Endothelial cell (in vitro differentiated cells): ENCODE measurements at places on chromosomes 1 and 21.

DNA sequence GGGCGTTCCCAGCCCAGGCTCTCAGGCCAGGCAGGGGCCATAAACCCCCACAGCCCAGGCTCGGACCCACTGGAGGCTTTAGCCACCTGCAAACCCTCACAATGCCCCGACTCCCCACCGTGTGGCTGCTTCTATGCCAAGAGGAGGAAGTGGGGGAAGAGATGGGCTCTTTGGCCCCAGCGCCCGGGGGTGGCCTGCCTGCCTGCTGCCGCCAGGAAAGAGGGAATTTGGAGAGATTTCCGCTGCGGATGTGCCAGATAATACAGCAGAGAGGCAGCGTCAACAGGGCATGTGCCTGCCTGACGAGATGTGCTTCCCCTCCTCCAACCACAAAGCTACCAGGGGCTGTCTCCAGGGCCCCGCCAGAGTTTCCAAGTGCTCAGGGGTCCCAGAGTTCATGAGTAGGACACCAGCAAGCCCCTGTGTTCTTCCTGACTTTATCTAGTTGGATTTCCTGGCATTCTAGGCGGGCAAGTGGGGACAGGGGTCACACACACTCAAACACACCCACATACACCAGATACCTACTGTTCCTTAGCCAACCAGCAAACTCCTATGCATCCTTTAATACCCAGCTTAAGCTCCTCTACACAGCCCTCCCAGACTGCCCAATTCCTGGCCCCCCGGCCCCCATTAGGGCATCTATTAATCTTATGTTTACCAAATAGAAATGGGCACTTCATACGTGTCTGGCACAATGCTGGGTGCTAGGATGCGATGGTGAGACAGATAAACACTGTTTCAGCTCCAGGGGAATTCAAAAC lies 14.1 kb downstream of the EPHA2 start:
- DNase-seq, result no peak

- DNase-seq, result no peak
These were observed 15.9 kb downstream of the SLC1A7 start for GRCh38 chr1:53126495-53126894.

GRCh38 chr1:201025571-201026002 lies 2.1 kb upstream of the KIF21B start:
- peak; percentile 53 for DNase-seq

- DNase-seq, result no peak
These were observed 2.3 kb downstream of the CD53 start for GRCh38 chr1:110875216-110875731.

DNA sequence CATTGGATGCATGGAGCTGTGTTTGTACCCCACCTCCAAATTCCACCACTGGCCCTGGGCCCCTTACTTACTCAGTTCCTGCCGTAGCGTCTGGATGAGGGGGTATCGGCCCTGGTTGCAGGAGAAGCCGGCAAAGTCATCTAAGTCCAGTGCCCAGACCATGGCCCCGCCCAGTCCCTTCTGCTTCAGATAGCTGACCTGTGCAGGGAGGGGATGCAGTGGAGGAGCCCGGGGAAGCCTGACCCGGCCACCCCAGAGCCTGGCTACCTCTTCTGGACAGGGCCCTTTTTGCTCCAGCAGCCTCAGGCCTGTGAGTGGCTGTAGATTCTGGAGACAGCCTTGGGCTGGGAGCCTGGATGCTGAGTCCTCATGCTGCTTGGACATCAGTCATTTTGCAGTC lies 11.8 kb downstream of the CHIT1 start:
- no peak for DNase-seq

GRCh38 chr1:218200979-218201378 lies 84.1 kb upstream of the RRP15 start:
- no peak for DNase-seq

GRCh38 chr21:35528116-35529042 lies 479.3 kb upstream of the RUNX1 start:
- no peak for DNase-seq

GRCh38 chr1:192550922-192551534 lies 24.5 kb upstream of the RGS1 start:
- DNase-seq, result no peak

DNA sequence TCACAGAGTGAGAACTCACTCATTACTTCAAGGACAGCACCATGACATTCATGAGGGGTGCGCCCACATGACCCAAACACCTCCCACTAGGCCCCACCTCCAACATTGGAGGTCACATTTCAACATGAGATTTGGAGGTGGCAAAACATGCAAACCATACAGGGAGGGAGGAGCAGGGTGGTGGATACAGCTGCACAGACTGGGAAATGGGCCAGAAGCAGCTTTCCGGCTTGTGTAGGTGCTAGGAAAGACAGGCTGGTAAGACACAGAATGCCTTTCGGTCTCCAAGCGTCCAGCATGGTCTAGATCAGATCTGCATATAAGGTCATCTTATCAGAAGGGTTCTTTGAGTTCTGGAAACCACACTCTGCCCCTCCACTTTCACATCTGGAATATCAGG lies 35.1 kb upstream of the TINAGL1 start:
- no peak for DNase-seq

- DNase-seq, result no peak
These were observed 27.2 kb upstream of the ENO1 start for GRCh38 chr1:8905582-8906191.

DNA sequence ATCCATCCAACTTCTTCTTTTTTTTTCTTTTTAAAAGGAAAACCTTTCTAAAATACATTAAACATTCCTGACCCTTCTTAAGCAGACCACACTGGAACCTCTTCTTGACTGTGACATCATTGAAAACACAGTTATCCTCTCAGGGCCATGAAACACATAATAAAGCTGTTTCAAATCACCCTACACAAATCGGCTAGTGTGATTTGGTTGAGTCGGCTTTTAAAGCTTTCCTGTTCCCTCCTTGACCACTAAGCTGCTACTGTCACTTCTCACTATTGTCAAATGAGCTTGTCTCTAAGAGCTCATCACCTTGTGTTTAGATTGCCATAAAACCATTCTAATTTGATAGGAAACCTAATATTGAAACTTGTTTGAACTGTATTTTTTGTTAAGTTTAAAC lies 5.9 kb downstream of the USP24 start:
- no peak for DNase-seq

- DNase-seq, result no peak
These were observed 102.0 kb upstream of the COA6 start for GRCh38 chr1:234271243-234271606.

GRCh38 chr1:161019751-161020495 lies 1.0 kb downstream of the F11R start:
- peak; percentile 11 for DNase-seq

- DNase-seq, result no peak
These were observed 379.1 kb downstream of the SIPA1L2 start for GRCh38 chr1:232250838-232251237.

- DNase-seq, result no peak
These were observed 31.2 kb downstream of the PCSK9 start for GRCh38 chr1:55070293-55071164.

DNA sequence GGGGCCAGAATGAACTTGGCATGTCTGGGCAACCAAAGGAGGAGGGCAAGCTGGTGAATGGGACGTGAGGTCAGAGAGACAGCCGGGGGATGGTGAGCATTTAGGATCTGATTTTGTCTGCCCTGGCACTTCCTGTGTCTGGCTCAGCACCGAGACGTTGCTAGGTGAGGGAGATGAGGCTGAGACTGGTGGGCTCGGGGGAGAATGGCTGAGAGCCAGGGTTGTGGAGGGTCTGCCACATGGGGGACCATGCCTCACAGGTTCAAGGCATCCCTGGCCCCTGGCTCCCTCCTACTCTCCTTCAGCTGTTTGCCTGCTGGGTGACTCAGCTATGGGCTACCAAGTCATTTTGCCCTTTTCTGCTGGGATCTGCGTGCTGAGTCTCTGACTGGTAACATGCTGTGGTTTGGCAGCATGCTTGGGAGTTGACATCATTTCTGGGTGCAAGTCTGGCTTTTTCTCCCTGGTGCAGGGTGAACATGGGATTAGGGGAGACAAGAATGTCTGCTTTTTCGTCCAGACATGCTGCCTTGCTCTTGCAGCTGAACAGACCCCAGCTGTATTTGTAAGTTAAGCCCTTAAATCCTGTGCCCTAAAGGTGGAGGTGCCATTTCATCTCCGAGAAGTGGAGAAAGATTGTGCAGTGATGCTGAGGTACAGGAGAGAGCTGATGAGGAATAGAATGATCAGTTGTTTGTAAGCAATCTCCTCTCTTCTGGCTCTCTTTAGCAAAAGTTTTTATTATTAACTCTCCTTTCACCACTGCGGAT lies 17.6 kb downstream of the GALNT2 start:
- no peak for DNase-seq

DNA sequence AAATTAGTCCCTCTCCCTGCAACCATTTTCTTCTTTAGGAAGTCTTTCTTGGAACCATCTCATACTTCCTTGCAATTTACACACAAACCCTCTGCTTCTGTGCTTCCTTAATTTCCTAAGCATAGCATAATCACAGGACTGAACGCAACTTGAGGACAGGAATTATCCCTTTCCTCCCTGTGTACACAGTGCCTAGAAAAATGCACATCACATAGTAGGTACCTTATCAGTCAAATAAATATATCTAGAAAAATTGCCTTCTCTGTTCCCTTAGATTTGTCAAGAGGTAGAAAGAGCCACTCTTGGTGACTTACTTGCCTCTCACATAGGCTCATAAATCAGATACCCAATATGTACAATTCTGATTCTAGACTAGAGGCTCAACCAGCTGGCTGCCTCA lies 4.9 kb downstream of the ASPM start:
- no peak for DNase-seq

DNA sequence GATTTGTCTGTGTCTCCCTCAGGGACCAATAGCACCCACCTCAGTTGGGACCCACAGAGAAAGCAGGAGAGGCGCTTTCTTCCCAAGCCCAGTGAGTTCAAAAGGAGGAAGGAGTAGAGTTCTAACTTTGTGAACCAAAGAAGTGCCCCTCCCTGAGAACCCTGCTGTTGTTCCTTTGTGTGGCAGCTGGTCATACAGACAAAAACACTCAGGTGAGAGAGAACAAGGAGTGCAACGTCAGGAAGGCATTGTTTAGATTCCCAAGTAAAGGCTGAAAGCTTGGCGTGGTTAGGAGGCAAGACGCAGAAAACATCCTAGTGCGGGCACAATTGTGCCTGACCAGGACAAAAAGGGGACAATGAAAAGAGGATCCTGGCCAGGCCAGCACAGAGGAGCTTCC lies 654.6 kb downstream of the KIF26B start:
- DNase-seq, result no peak

DNA sequence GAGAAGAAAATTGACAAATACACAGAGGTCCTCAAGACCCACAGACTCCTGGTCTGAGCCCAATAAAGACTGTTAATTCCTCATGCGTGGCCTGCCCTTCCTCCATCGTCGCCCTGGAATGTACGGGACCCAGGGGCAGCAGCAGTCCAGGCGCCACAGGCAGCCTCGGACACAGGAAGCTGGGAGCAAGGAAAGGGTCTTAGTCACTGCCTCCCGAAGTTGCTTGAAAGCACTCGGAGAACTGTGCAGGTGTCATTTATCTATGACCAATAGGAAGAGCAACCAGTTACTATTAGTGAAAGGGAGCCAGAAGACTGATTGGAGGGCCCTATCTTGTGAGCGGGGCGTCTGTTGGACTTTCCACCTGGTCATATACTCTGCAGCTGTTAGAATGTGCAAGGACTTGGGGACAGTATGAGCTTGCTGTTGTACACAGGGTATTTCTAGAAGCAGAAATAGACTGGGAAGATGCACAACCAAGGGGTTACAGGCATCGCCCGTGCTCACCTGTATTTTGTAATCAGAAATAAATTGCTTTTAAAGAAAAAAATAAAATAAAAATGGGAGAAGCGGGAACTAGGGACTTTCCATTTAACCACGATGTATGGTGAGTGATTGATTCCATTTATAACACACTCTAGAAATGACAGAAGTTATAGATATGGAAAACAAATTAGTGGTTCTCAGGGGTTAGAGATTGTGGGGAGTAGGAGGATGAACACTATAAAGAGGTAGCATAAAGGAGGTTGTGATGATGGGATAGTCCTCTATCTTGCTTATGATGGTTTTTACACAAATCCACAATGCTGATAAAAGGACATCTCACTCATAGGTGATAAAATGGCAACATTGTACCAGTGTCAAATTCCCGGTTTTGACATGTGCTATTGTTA lies 244.7 kb downstream of the MRPL39 start:
- DNase-seq, result no peak

DNA sequence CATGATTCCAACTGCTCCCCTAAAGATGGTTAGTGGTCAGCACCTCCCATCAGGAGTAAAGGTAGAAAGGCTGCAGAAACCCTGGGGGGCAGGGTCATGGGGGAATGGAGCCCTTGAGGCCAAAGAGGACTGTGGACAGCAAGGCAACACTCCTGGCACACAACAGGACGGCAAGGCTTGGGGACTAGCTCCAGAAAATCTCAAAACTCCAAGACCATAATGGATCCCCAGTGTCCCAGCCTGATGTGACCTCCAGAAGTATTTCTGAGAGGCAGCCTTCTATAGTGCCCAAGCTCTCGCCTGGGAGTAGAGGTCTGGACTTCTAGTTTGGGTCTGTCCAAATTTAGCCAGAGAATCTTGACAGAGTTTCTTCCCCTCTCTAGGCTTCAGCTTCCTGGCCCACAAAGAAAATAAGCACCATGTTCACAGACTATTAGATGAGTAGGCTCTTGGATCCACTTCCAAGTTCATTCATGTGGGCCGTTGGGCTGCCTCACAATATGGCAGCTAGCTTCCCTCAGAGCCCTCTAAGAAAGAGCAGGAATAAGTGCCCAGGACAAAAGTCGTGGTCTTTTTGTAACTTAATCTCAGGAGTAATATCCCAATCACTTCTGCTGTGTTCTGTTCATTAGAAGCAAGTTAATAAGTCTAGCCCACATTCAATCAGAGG lies 6.9 kb downstream of the CD2 start:
- DNase-seq, result no peak

DNA sequence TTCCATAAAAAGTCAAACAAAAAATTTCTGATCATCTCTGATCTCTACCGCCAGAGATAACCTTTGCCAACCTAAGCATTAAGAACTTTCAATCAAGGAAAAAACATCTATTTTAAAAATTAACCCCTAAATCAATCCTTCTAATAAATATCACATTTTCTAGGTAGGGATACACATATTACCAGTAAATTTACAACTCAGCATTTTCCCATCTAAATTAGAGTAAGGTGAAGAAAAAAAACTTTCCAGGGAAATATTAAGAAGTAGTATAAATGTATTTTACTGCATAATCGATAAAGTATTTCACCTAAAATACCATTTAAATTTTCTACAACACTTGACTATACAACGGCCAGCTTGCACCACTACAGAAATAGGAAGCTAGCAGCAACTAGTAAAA lies 1.5 kb downstream of the STX6 start:
- no peak for DNase-seq

GRCh38 chr21:45510466-45510955 lies 31.7 kb downstream of the SLC19A1 start:
- no peak for DNase-seq

DNA sequence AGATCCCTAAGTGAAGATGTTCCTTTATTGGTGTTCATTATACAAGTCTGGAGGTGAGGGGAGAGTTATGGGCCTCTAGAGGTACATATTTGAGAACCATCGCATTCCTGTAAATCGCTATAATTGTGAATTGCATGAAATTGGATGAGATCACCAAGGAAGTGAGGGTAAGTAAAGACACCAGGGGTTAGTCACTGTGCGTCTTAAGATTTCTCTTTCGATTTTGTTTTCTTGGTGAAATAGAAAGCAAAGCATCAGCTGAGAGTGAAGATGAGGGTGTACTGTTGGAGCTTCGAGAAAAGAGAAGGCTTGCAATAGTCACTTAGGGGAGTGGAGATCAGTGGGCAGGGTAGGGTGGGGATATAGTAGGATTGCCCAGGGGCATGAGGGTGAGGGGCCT lies 82.1 kb downstream of the RAVER2 start:
- no peak for DNase-seq

- no peak for DNase-seq
These were observed 200.8 kb upstream of the VAMP3 start for GRCh38 chr1:7570311-7570710.
